ENCODE measurements at places on chromosomes 7 and 10.
A peak's percentile ranks its signal among the peaks of the same experiment; 100 is the strongest.

GRCh38 chr10:49312246-49312869 is 13.4 kb downstream of the C10orf71 start:
- no peak for DNase-seq

DNA sequence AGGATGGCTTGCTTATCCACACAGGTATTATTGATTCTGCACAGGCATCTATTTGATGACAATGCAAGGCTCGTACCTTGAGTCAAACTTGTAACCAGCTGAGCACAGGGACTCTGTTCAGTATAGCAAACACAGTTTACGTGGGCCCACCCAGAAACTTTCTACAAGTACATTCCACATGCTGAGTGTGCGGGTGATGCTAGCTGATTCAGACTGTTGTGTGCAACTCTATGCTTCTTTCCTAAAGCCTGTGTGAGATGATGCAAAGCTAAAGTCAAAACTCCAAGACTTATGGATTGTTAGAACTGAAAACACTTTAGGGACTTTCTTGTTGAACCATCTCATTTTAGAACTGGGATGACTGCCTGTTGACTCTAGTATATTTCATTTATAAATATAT is 21.5 kb upstream of the CALD1 start:
- DNase-seq, result no peak

- DNase-seq, result no peak
These were observed 353.7 kb upstream of the ANKRD30A start for GRCh38 chr10:36771725-36772124.

DNA sequence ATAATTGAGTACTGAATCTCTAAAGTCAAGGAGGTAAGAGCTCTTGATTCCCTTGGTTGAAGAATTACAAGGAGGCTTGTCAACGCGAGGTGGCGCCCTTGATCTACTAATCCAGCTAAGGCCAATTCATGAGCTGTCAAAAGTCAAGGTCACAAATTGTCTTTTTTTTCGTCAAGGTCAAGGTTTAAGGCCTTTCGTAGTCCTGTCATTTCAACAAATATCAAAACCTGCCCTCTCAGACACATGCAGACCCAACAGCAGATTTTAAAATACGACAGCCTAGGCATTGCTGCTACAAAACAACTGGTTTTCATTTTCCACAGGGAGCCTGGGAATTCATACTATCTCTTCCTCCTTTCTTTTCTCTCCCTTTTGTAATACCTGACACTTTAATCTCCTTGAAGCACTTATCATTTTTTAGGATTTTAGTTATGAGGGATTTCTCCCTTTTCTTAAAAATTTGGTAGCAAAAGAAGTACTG is 3.6 kb downstream of the HOXA13 start:
- DNase-seq, result peak; percentile 33

DNA sequence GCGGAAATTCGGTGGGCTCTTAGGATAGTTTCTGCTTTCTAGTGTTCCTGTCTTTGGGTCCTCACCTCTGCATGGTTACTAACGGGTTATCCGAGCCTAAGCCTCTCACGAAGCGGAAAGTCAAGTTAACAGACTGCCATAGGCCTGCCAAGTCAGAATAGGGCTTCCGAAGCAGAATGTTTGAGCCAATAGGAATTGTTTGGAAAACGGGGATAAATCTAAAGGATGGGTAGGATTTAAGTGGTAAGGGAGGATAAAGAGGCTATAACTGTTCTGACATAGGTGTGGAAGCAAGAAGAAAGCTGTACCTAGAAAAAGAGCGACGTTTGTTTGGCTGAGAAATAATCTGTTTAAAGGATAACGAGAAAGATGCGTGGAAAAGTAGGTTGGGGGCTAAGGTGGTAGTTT is 851 bp downstream of the TMEM254 start:
- DNase-seq, result no peak

- DNase-seq, result no peak
These were observed 22.7 kb downstream of the HECW1 start for GRCh38 chr7:43135129-43135528.

DNA sequence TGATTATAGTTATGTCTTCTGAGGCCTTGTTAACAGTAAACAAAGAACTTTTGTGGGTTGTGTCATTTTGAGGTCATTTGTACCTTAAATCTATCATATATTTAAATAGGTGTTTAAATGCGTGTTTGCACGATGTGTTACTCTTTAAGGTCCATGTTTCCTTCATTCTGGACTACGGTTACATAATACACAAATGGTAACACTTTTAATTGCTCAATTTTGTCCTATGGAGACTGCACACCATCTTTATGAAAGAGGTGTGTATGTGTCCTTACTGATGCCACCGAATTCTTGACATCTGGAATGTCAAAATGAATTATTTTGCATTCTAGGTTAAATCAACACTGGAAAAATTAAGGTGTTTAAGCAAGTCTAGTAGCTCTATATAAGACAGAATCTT is 1.7 kb downstream of the PALS2 start:
- no peak for DNase-seq

DNA sequence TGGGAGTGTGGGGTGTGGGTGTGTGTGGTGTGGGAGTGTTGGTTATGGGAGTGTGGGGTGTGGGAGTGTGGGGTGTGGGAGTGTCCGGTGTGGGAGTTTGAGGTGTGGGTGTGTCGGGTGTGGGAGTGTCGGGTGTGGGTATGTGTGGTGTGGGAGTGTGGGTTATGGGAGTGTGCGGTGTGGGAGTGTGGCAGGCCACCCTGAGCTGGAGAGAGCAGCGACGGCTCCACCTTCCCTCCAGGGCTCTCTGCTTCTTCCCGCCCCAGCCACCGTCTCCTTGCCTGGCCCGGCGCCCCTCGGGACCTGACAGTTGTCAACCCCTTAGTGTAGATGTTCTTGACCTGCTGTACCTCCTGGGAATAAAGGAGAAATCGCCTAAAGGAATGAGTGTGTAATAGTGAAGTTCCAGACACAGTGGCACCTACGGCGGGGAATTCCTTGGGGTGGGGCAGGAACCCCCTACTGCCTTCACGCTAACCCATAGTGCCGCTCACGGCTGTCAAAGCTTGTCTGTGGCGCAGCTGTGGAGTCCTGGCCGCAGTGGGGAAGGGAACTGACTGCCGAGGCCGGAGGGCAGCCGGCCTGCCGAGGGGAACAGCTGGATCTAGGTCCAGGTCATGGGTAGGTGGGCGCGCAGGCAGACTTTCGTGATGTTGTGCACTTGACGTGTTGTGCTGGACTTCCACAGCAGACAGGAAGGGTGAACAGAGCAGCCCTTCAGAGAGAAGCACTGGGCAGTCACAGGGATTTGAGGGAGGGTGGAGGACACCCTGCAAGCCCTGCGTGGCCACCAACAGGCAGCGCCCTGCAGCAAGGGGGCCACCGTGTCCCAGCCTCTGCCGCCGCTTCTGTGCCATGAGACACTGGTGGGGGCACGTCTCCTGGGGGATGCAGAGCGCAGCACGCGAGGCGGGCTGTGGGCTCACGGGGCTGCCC is 49.0 kb upstream of the EN2 start:
- DNase-seq, result no peak

GRCh38 chr10:86401588-86402282 is 35.1 kb upstream of the GRID1 start:
- peak; percentile 50 for DNase-seq

- DNase-seq, result no peak
These were observed 27.8 kb downstream of the IL2RA start for GRCh38 chr10:6034371-6034770.

DNA sequence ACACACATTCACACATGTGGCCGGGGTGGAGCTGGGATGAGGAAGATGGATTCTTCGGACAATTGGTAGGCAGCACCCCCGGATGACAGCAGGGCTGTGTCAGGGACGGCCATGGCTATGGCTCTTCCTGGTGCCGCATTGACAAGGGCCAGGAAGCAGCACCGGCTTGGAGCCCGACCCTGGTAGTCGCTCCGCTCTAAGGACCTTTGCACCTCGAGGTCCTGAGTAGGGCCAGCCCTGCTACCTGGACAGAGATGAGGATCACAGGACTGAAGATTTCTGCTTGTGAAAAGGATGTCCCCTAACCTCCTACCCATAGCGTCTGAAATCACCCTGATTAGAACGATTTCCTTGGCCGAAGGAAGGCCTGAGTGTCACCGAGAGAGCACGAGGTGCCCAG is 134.1 kb downstream of the ADARB2 start:
- DNase-seq, result no peak

GRCh38 chr7:155734445-155734809 is 77.8 kb downstream of the SHH start:
- DNase-seq, result no peak

- DNase-seq, result no peak
These were observed 33.5 kb downstream of the DPY19L1 start for GRCh38 chr7:35003679-35004303.

GRCh38 chr10:86199041-86199440 is 167.6 kb downstream of the GRID1 start:
- no peak for DNase-seq

DNA sequence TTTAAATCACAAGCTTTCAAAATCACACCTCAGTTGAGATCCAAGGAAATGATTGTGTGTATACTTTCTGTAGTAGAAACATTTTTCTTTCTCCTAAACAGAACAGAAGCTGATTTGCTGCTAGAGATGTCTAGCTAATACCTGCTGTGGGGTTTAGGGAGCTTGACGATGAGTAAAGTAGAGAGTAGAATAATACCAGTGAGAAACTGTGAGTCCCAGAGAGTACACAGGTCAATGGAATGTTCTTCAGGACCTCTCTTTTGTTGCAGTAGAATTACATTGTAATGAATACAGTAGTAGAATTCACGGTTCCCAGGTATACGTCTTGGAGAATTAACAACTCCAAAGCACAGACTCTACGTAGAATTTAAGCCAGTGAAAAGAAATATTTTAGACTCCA is 18.0 kb downstream of the TRUB1 start:
- DNase-seq, result no peak

DNA sequence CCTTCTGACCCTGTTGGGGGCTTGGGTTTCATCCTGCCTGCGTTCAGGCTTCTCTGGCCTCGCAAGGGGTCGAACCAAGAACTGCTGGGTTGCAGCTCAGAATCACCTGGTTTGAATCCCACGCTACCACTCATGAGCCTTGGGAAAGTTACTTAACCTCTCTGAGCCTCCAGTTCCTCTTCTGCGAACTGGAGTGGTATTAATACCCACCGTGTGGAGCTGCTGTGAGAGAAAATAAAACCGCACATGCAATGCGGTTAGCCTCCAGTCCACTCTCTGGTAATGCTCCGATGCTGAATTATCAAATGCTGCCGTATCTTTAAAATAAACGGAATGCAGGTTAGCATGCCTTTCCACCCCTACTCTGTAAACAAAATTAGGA is 171.9 kb downstream of the ARHGAP12 start:
- DNase-seq, result no peak

GRCh38 chr7:81957517-81957916 is 187.7 kb upstream of the HGF start:
- no peak for DNase-seq

GRCh38 chr7:49563693-49564378 is 209.6 kb upstream of the VWC2 start:
- DNase-seq, result no peak

DNA sequence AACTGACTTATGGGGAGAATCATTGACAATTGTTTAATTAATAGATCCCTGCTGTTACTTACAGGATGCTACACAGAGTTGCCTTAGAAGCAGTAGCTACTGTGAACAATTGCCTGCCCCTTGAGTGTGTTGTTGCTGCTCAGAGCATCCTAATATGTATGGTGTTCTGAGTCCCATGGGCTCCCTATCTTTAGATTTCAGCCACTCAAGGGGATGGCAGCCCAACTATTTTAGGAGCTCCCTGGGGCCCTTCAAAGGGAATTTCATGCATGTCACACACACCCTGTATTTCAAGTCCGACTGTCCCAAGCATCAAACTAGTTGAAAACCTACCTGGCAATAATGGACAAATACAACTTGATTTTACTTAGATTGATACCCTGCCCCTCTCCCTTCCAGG is 111.2 kb downstream of the NOC3L start:
- no peak for DNase-seq

GRCh38 chr10:96614515-96614914 is 27.7 kb upstream of the TM9SF3 start:
- no peak for DNase-seq

- no peak for DNase-seq
These were observed 30.3 kb downstream of the ANKMY2 start for GRCh38 chr7:16615228-16615627.

- no peak for DNase-seq
These were observed 42.1 kb downstream of the MDH2 start for GRCh38 chr7:76089865-76090475.

- no peak for DNase-seq
These were observed 10.4 kb upstream of the GPR26 start for GRCh38 chr10:123655751-123656150.

DNA sequence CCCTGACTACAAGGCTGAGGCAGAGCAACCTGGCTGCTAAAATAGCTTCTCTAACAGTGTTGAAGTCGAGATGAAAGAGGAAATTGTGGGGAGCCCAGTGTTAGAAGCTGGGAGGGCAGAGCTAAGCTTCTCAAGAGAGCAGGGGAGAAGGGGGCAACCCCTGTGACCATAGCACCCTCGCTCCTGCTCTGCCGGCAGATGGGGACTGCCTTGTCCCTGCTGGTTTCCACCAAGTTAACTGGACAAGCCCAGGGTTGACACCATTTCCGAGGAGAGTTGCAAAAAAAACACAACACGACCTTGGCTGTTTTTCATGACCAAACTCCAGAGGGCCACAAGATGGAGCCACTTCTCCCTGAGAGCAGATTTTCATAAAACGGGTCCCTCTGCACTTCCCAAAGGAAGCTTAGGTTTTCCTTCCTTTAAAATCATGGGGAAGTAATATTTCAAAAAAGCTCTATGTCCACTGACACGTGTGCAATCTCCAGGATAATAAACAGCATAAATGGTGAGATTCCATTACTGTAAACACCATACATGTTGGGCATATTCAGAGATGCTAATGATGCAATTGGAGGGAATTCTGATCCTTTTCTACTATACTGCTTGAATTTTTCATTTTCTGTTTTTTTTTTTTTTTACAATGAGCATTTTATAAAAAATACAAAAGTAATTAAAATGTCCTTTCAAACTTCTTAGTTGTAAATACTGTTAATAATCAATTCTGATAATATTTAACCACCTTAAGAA is 140.4 kb downstream of the PIP4K2A start:
- no peak for DNase-seq

- no peak for DNase-seq
These were observed 55.3 kb upstream of the C7orf33 start for GRCh38 chr7:148535217-148535616.

- no peak for DNase-seq
These were observed 83.8 kb downstream of the ABCA13 start for GRCh38 chr7:48255046-48255445.
